ENCODE measurements at places on chromosomes 2 and 18.

- DNase-seq = no peak
Observed at GRCh38 chr2:16022548-16023240, 82.3 kb downstream of the MYCN start.

GRCh38 chr2:69931832-69932595 lies 17.1 kb downstream of the MXD1 start:
- DNase-seq = no peak

DNA sequence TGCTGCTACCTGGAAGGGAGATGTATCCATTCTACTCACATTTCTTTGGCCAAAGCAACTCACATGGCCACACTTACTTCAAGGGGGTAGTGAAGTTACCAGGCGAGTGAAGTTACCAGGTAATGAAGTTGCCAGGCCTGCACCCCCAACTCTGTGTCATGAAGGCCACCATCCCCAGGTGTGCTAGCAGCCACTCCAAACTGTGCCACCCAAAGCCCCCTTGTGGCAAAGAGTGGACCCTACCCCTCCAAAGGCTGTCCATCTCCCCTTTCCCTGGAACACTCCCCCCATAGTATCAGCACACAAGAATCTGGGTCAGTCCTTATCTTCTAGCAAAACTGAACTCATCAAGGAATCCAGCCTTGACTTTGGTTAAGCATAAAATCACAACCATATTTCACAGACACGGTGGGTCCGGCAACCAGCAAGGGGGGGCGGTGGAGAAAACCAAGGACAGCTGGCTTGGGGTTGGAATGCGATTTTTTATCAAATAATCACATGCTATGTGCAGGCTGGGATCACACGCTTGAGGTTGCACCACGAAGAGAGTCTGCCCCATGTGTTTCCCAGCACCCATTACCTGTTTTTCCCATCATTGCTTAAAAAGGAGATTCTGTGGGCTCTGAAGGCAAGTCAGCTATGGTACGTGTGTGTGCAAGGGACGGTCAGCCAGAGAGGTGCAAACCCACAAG lies 60.9 kb downstream of the ZFP36L2 start:
- DNase-seq = no peak

- DNase-seq = no peak
Observed at GRCh38 chr2:54475285-54475684, 19.2 kb downstream of the SPTBN1 start.

- no peak for DNase-seq
Observed at GRCh38 chr2:241772063-241772499, 4.5 kb upstream of the GAL3ST2 start.

GRCh38 chr18:37570336-37570930 lies 4.8 kb upstream of the CELF4 start:
- DNase-seq = no peak

GRCh38 chr2:121055088-121055487 lies 229.9 kb downstream of the TFCP2L1 start:
- no peak for DNase-seq

GRCh38 chr2:69104261-69104660 lies 91.3 kb downstream of the ANTXR1 start:
- DNase-seq = no peak

- DNase-seq = peak; percentile 29
Observed at GRCh38 chr2:179898873-179899272, 37.5 kb upstream of the ZNF385B start.

GRCh38 chr2:154158101-154158500 lies 286.4 kb downstream of the GALNT13 start:
- DNase-seq = no peak

- no peak for DNase-seq
Observed at GRCh38 chr2:173165443-173166238, 90.0 kb downstream of the MAP3K20 start.

DNA sequence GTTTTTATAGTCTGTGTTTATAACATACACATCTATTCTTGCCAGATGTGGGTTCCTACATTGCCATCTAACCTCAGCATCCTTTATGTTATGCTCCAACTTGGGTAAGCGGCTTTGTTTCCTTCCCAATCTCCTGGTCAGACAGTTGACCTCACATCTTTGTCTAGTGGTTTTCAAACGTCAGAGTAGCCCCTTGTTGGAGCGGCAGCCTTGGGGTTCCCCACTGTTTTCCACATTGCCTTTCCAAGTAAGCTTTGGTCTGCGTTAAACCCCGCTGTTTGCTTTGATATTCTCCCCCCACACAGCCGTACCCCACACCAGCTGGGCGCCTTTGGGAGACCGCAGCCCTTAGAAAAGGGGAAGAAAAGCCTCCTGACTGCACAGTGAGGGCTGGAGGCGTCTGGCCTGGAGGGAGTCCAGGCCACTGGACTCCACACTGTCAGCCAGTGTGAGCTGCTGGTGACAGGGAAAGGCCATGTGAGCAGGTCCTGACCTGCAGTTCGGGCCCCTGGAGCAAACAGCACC lies 83.3 kb downstream of the MALT1 start:
- no peak for DNase-seq

DNA sequence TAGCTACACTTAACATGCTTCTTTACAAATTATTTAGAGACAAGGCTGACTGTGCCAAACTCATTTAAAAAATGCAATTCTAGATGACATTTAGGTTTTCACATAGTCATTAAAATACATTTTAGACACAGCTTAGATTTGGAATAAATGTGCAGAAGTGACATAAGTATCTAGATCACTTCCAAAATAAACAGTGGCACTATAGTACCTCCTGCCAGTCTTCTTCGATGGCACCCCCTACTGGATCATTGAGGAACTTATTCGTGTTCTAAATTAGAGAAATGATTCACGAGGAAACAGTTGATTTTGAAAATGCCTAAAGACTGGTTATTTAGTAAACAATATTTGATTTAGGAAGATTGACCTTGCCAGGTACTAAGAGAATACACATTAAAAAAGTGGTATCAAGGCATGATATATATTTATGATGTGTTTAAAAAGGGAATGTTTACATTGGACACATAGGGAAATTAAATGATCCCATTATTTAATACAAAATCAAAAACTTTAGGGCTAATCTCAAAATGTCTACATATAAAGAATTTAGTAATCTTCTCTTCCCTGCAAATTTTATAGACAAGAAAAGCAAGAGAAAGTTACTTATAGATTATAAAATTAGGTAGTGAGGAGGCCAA lies 323.9 kb downstream of the XIRP2 start:
- peak; percentile 39 for DNase-seq

DNA sequence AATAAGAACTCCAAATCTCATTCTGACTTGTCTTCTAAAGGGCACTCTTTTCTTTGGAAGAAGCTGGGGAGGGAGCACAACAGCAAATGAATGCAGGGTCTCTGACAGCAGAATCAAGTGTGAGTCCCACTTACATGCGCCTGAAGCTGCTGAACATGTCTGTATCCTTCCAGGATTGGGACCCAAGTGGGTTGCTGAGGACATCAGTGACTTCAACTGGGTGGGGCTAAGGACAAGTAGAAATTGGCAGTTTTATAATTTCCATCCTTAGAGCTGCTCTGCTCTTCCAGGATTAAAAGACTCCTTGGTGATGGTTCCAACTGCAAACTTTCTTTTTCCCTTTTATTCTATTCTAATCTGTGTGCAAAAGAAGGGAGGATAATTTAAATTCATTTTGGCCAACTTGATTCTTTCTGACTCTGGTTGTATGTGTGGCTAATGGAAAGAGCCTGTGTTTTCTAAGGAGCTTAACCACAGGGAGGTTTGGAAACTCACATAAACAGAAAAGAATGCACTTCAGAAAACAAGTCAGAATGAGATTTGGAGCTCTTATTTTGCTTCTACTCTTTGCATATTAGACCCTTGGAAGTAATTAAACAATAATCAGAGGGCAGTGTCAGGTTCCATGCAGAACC lies 20.6 kb downstream of the ANTXR1 start:
- DNase-seq = no peak
